ENCODE measurements at places on chromosomes 3 and 15. TPM values are rescaled to one million over a fixed set of nuclear protein-coding genes. Genes with fewer than 3 reads are reported as not detected.

STXBP5L gene
- total RNA-seq: not detected

CSNK1G1 gene
- 16.1 TPM for total RNA-seq

ALS2CL gene
- 6.2 TPM for total RNA-seq

LDHAL6B gene
- total RNA-seq: not detected

SPTSSB gene
- total RNA-seq: not detected

OR5K2 gene
- not detected for total RNA-seq

CD80 gene
- total RNA-seq: not detected

ACTRT3 gene
- 2.8 TPM for total RNA-seq

TMEM207 gene
- total RNA-seq: not detected

GP5 gene
- total RNA-seq: not detected

CYB561D2 gene
- 22.0 TPM for total RNA-seq

Data from A549 treated with CpdA at 1 μM for 4 hours (cell line).